ENCODE measurements at places on chromosomes 11 and 22.

DNA sequence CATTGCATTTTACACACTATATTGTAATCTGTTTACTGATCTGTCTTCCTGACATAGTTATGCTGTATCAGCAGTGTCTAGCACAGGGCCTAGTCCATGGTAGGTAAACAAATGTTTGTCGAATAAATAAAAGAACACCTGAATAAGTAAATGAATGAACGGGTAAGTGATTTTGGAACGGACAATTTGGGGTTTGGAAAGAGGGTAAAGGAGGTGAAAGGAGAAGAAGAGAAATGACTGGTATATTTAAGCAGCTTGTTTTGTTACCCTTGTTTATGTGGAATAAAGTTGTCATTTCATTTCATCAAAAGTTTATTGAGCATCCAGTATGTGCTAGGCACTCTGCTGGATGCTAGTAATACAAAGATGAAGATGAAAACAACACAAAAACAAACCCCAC, at the start of gene HEPN1:
Gene HEPN1, plus strand, starts transcription at position 301 of the 400 bp plus-strand sequence.
- no peak for DNase-seq

- DNase-seq: no peak
Measured at GRCh38 chr11:118007040-118007439, 20.8 kb downstream of the IL10RA start.

DNA sequence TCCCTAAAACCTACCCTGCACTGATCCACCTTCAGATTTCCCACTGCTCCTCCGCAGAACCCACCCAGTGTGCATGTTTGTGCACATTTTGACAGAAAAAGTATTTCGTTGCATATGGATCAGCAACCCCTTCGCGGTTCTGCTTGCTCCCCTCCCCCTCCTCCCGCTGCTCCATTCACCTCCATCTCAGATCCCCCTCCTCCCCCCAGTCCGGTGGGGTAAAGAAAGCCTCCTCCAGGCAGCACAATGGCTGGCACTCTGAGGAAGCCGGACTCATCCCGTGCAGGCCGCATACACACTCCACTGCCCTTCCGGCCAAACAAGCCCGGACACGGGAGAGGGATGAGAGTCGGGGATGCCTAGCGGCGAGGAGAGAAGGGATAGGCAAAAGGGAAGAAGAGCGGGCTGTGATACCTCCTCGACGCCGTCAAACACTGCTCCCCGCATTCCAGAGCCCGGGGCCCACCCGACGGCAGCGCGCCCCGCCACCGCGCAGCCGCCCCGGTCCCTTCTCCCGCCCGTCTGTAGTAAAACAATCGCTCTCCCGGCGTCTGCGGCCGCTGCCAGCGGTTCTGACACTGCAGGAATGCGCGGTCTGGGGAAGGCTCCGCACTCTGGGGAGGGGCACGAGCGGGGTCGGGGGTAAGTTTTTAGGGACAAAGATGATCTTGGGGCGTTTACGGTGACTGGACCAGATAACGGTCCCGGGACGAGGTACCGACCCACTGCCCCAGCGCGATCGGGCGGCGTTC, 915 bp downstream of the FEZ1 start:
- no peak for DNase-seq

GRCh38 chr11:70210051-70210501, 7.0 kb downstream of the FADD start:
- DNase-seq: no peak

GRCh38 chr11:40405614-40406013, 1053.8 kb downstream of the LRRC4C start:
- DNase-seq: no peak

DNA sequence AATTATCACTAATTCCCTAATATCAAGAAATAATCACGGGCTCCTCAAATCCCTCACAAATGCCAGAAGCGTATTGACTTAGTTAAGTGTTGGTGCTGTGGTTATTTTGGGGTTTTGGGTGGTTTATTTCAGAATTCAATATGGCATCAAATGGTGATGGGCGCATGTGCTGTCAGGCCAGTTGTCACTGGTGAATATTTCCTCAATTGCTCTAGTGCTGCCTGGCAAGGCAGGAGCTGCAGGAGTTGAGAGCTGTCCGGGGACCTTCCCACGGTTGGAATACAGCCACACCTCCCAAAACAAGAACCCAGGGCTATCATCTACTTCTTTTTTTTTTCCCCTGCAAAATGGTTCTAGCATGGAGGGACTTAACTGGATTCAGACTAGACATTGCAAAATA, 10.3 kb downstream of the IGLL5 start:
- DNase-seq: no peak

DNA sequence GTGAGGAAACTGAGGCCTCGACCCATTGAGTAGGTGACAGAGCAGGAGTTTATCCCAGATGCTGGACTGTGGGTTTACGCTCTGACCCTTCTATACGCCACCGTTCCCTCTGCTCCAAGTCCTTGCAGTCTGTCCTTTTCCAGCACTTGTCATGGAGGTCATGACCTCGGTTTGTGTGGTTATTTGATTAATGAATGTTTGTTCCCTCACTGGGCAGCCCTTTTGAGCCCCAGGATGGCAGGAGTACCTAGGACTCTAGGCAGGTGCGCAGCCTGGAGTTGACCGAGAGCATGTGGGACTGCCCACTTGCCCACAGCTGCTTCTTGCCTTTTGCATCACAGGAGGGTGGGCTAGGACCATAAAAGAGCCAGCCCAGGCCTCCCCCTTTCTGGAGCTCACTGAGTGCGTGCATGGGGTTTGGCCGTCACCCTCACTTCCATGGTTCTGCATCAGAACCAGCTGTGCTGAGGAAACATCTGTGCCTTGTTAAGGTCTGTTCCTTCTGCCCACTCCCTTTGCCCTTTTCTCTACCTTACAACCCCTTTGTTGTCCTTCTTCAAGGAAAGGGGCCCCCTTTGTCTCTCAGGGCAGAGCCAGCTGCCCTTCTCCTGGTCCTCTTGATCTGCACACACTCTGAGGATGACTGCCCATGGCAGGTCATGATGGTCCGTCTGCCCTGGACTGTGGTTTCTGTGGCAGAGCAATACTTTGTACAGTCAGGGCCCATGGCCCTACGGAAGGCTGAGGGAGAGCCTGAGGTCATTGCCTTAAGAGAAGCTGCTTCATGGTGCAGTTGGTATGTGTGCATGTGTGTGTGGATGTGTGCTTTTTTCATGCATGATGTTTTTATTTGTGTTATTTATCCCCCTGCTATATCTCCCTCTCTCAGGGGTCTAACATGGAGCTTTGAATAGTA, 38.2 kb downstream of the BMAL1 start:
- no peak for DNase-seq

DNA sequence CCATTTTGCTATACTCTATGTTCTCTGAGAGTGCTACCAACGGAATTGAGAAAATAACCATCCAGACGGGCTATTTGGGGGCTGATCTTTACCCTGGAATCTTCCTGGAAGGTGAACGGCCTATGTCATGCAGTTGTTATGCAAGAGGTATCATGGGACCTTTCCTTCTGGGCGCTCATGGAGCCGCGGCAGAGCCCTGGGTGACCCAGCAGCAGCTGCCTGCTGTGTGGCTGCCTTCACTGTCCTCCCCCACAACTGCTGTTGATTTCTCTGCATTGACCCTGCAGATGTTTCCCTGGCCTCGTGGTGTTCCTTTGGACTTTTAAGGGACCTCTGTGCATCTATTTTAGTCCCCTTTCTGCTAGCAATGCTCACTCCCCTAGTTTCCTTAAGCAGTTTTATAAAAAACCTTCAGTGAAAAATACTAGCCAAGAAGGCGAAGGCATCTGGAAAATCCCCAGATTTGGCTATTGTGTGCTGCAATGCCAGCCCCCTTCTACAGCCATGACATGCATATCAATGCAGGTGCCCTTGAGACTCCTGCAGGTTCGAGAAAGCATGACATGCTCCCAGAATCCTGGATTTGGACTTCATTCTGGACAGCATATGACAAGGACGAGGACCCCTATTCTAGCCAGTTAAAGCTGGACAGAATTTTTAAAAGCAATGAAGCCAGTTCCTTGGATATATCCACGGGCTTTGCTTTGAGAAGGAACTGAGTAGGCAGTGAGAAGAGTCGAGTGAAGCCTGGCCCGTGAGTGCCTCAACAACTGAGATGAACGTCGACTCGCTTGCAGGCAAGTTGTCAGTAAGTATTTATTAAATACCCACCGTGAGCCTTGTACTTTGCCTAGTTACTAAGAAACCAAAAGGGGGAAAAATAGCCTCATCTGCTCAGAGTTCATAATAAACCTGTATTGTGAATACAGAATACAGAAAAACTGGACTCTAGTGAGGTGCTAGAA, at the start of gene SLC25A18:
Gene SLC25A18, plus strand, starts transcription at position 593 of the 965 bp plus-strand sequence. CDS start 16,447 bp downstream, outside the sequence.
- DNase-seq: peak; percentile 88

DNA sequence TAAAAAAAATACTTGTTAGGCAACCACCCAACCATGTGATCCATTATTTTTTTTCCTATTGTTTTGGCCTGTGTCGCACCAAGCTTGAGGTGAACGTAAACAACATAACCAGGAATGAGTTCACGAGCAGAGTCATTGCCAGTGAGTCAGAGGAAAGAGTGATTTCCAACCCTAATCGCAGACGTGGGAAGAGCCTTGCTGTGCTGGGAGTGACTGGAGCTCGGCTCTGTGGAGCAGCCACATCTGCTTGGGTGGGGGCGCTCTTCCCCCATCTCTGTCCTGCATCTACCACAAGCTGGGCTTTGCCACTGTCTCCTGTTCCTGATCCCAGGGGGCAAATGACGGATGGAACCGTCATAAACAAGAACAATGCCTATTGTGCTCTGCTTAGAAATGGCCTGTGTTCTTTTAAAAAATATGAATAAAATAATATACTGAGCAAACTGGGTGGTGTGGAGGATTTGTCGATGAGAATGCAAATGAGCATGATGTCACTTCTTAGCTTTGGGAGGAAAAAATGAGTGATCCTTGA, 210.0 kb downstream of the KIRREL3 start:
- DNase-seq: no peak

GRCh38 chr11:8788616-8789015, 106.0 kb downstream of the RPL27A start:
- no peak for DNase-seq

DNA sequence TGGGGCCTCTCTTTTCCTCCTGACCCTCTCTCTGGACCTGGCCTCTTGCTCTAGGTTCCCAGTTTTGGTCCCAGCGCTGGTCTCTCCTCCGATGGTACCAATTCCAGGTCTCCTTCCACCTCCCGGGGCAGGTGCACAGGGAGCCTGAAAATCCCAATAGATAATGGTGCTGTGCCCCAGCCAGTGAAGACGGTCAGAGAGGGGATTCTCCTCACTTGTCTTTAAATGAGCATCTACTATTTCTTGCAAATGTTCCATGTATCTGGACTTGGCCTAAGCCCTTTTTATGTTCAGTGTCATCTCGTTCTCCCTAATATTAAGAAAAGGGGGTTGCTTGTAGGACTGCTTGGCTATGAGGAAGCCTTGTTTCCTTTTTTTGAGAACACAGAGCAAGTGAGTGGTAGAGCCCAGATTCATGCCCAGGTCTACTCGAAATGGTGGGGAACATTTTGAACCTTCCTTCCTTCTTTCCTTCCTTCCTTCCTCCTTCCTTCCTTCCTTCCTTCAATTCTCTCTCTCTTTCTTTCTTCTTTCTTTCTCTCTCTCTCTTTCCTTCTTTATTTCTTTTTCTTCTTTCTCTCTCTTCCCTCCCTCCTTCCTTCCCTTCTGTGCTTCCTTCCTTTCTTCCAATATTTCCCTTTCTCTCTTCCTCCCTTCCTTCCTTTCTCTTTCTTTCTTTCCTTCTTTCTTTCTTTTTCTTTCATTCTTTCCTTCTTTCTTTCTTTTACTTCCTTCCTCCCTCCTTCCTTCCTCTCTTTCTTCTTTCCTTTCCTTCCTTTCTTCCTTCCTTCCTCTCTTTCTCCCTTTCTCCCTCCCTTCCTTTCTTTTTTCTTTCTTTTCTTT, 620 bp downstream of the APOBEC3A start:
- DNase-seq: no peak

DNA sequence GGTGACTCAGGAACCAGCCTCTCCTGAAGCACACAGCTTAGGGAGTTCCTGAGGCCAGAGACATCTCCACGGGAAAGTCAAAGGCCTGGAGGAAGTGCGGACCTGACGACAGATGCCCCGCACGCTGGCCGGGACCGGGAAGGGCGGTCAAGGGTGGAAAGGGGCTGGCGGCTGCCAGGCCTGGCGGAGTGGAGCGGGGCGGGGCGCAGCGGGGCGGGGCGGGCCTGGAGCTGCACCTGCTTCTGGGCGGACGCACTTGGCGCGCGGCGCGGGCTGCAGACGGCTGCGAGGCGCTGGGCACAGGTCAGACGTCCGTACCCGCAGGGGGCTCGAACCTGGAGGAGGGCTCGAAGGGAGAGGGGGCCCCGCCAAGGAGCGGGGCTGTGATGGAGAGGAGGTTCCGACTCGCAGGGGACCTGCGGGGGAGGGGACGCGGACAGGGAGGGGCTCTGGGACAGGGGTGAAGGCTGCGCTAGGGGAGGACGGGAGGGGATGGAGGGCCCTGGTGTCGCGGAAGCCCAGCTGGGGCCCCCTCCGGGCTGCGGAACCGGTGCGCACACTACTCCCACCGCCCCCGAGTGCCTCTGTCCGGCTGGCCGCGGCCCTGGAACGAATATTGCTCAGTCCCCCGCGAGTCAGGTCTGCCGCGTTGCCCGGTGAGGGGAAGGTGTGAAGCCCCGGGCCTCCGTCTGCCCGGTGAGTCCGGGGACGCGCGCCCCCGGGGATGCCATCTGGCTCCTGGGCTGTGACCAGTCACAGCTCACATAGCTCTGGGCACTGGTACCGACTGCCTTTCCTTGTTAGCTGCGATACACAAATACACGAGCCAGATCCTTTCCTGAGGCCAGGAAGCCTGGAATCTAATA, at the start of gene TMEM45B:
Gene TMEM45B, plus strand, starts transcription at position 253 of the 866 bp plus-strand sequence. CDS start 36,635 bp downstream, outside the sequence.
- no peak for DNase-seq

- DNase-seq: no peak
Measured at GRCh38 chr11:69545976-69546617, 64.6 kb downstream of the LINC01488 start.

- peak; percentile 81 for DNase-seq
Measured at GRCh38 chr22:28480000-28480715, 199.5 kb downstream of the TTC28 start.

DNA sequence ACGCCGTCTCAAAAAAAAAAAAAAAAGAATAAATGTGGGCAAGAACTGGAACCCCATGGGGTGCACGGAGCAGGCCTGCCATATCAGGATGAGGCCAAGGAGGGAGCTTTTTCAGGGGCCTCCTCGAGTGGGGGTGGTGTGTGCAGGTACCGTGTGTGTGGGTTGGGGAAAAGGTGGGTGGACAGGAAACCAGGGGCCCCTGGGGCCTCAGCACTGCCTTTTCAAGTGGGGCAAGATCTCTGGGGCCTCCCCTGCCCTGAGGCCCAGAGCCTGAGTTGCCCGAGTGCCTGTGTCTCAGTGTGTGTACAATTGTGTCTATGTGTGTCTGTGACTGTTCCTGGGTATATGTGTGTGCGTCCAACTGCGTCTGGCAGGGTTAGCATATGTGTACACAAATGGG, 23.8 kb downstream of the TEF start:
- no peak for DNase-seq

- no peak for DNase-seq
Measured at GRCh38 chr11:63868399-63869064, 29.6 kb downstream of the MARK2 start.

DNA sequence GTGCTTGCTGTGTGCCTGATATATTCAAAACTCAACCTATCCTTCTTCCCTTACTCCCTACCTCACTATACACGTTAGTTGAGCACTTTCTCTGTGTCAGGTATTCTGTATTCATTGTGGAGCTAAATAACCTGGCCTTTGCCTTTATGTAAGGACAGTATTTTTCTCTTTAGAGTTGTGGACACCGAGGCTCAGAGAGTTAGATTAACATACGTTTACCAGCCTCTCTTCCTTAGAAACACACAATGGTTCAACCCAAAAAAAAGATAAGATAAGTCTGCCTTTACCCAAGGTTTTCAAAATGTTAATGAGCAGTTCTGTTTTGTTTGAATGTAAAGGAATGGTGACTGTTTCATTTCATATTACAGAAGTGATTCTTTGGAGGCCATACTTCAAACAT, 45.0 kb downstream of the CBL start:
- DNase-seq: no peak

- no peak for DNase-seq
Measured at GRCh38 chr11:80846979-80847378, 1406.1 kb upstream of the TENM4 start.

All from spinal cord (tissue), 10 donors.